ENCODE measurements at places on chromosomes 7 and 10.
A peak's percentile ranks its signal among the peaks of the same experiment; 100 is the strongest.

DNA sequence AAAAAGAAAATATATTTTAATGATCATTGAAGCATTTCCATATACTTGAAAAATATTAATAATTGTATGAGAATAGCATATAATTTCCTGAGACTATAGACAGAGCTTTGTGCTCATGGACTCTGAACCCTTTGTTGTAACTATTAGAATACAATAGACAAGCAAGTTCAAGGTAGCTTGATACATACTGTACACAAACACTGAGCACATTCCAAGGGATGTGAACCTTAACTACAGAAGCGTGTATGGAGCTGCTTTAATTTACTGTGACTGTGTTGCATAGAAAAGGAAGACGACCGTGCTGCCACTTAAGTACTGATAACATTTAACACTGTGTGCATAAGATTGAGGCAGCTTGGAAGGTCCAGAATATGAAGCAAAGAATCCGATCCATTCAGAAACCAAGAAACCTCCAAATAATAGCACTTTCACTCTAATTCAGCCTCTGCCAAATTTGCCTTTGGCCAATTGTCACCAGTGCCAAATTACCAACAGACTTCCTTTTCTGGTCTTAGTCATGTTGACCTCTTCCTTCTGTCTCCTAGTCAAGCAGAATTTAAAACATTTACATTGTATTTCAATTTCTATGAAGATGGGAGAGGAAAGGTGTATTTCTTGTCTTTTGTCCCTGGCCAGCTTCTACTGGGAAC lies 566.1 kb upstream of the GALNT17 start:
- no peak for DNase-seq

GRCh38 chr10:71671994-71672946 lies 47.3 kb downstream of the C10orf105 start:
- DNase-seq: no peak

GRCh38 chr10:91247360-91248111 lies 27.1 kb downstream of the PCGF5 start:
- no peak for DNase-seq

GRCh38 chr10:31536302-31536701 lies 217.3 kb downstream of the ZEB1 start:
- DNase-seq: no peak

DNA sequence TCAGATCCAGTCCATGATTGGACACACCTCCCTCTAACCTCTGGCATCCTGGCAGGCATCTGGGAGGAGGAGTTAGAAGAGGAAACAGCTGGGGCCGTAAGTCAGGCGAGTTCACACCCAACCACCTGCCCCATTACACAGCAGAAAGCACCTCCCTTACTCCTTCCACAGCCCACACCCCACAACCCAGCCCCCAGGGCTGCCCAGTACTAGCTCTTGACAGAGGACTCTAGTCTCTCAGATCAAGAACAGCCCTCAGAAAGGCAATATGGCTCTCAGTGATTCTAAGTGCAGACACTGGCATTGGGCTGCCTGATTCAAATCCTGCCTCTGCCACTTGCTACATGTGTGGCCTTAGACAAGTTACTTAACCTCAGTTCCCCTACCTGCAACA lies 34.1 kb downstream of the KCNMA1 start:
- DNase-seq: no peak

GRCh38 chr10:32582946-32583345 lies 137.0 kb downstream of the CCDC7 start:
- no peak for DNase-seq

DNA sequence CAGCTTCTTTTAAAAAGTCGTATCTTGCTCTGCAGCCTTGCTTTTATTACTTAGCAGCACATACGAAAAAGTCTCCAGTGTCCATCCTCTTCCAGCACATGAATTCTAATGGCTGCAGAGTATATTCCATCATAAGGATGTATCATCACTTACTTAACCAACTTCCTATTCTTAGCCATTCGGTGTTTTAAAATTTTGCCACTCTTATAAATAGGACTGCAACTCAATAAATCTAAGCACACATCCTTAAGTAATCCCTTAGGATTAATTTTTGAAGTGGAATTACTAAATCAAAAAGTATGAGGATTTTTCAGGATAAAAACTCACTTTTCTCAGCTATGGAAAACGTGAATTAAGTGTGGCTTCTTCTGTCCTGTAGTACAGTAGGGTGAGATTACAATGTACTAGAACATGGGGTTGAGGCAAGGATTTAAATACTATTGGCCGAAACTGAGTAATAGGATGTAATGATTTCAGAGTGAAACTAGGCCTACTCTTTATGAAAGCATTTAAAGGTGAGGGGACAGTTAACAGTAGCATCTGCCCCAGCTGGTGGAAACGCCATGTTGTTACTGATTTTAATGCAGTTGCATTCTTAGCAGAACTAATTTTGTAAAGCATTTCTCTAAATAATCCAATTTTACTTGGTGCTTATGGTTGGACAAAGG lies 1035.5 kb downstream of the LRMDA start:
- no peak for DNase-seq

DNA sequence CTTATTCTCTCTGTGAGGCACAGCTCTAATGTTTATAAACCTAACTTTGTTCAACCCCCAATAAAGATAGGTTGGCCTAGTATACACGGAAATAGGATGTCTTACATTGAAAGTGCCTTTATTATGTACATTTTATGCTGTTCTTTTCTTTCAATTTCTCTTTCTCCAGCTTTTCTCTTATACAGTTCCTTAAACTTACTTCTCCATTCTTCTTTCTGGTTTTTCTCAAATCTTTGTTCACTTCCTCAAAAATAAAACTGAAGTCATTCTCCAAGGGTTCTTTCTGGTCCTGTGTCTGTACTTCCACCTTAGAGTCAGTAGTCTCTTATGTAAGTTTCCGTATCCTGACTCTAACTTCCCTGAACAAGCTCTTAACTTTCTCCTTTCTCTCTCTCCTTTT lies 29.2 kb upstream of the NAMPT start:
- peak; percentile 86 for DNase-seq

GRCh38 chr7:77327067-77327931 lies 88.8 kb downstream of the GSAP start:
- peak; percentile 70 for DNase-seq

DNA sequence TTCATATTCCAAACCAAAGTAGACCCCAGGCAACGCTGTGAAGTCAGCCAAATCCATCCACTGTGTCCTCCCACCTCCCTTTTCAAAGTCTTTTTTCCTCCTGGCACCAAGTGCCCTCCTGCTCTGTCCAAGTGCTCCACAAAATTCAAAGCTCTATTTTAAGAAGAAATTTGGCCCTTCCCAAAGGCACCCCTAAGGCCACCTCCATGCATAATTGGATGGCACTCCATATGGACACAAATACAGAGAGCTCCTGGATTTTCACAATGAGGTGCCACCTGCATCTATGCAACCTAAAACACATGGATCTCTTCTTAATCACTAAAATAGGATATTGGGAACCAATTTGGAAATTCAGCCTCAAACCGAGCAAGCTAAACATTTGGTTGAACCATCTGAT lies 121.6 kb downstream of the RELN start:
- no peak for DNase-seq

DNA sequence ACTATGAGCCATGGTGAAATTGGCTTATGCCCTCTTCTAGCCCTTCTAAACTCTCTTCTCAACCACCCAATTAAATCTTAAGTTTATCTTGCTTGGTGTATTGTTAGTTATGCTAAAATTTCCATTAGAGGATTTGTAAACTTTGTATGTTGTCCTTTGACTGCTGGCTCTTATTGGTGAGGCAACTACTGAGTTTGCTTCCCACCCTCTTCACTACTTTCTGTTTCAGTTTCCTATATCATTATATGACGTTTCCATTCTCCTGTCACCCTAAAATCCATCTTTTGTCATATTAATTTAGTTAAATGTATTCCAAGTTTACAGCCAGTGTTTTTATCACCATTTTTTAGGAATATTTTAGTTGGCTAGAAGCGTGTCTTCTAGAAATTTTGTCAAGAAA lies 80.9 kb upstream of the VWC2 start:
- no peak for DNase-seq

- DNase-seq: no peak
These were observed 1018.7 kb downstream of the TYW1 start for GRCh38 chr7:68015122-68015977.

Measured in GF-D8 (cell line).